ENCODE measurements at places on chromosomes 12 and 14.

DNA sequence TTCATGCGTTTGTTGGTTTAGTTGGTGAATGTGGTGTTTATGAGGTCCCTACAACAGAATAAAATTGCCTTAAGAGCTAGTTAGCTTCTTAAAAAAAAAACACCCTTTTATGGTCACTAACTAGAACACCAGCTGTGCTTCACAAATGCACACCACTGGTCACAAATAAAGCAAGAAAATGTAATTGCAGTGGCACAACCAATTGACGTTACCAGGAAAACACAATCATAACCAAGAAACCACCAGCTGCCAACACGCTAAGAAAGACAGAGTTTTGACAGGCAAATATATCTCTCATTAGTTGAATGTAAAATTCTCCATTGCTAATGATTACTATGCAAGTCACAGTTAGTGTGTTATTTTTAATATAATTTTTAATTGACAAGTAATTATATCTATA is 389.9 kb downstream of the ADAMTS20 start:
- no peak for DNase-seq

DNA sequence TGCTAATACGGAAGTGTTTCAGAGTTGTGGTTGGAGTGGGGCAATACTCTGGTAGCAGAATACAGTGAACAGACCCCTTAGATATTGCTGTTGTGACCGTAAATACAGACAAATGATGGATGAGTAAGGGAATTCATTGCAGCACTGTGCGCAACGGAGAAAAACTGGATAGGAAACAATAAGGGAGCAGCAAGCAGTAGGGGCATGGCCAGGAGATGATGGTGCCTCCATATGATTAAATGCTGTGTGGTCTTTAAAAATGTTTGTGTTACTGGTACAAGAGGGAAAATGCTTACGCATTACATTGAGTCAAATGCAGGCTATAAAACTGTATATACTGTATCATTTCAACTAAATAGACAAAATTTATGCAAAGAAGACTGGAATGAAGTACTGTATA is 61.6 kb downstream of the EML1 start:
- no peak for DNase-seq

DNA sequence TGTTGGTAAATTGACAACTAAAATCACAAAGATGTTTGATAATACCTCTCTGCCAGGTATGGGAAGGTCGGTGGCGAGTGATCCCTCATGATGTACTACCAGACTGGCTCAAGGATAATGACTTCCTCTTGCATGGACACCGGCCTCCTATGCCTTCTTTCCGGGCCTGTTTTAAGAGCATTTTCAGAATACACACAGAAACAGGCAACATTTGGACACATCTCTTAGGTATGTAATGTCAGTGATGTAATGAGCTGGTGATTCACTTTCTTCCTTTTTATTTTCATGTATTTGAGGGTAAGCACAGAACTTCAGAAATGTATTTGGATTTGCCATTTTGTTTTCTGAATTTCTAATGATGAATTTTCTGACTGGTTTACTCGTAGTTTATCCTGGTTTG is 42.6 kb upstream of the LRTM2 start:
- DNase-seq = no peak

- DNase-seq = no peak
Observed at GRCh38 chr12:124100572-124101178, 127.7 kb downstream of the ZNF664 start.

DNA sequence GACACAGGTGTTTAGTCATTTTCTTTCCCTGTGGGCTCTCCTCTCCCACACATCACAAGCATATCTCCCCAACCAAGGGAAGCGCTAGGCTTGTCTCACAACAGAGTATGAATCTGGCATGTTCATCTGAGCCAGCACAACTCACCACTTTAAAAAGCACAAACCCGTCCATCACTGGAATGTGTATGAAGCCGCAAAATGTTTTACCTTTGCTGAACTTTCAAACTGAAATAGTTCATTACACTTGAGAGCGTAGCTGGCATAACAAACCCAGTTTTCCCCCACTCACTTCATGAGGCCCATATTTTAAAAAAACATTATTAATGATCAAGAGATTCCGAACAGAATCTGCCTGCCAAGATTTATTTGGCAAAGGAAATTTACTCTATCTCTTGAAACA is 15.8 kb downstream of the NID2 start:
- DNase-seq = no peak

DNA sequence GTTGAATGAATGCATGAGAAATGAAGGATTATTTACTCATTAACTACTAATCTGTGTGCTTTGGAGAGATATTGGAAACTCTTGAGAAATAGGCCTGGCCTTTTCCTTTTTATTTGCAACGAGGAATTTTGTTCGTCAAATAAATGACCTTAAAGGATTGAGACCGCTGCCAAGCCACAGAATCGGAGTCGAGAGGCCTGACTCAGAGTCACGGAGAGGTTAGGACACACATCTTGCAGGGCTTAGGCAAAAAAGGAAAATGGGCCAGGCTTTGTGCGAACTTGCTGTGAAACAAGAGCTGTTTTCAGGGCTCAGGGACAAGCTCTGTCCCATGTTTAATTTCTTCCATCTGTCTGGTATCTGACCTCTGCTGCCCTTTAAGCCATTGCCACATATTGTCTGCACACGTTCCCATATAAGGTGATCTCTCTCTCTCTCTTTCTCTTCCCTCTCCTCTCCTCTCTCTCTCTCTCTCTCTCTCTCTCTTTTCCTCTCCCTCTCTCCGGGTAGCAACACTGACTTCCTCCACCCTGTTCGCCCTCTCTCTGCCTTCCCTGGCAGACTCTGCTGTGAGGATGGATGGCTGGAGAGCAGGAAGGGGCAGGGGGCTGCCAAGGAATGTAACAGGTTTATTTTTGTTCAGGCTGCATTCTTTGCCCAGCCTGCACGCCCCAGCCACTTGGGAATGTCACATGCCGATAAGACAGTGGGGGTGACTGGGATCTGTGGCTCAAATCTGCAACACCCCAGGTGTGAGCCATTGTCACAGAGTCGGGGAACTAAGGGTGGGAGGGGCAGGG is 14.9 kb upstream of the IFT81 start:
- DNase-seq = no peak

DNA sequence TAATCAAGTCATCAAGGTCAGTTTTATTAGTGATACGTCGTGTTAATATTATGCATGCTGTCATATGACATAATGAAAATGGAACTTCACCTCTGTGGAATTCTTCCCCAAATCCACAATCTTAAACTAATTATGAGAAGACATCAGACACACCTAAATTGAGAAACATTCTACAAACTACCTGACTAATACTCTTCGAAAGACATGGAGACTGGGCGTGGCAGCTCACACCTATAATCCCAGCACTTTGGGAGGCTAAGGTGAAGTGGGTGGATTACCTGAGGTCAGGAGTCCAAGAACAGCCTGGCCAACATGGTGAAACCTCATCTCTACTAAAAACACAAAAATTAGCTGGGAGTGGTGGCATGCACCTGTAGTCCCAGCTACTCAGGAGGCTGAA is 33.3 kb upstream of the KRAS start:
- DNase-seq = no peak

GRCh38 chr14:20997115-20997514 is 2.0 kb upstream of the SLC39A2 start:
- DNase-seq = no peak

GRCh38 chr14:85519661-85520305 is 10.2 kb upstream of the FLRT2 start:
- no peak for DNase-seq

DNA sequence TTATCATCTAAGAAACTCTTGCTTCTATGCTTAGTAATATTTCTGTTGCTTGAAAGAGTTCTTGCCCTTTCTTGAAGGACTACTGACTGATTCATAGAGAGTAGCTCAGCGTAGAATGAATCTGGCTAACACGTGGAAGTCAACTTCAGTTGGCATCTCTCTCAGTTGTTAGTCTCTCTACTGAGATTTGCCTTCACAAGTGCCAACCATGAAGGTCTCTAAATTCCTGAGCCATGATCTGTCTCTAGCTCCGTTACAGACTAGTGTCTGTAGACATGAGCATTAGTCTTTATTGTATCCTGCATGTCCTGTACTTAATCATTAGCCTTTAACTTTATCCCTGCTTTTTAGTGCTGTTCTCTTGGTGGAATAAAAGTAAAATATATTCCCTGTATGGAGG is 19.1 kb upstream of the ALX1 start:
- DNase-seq = no peak

DNA sequence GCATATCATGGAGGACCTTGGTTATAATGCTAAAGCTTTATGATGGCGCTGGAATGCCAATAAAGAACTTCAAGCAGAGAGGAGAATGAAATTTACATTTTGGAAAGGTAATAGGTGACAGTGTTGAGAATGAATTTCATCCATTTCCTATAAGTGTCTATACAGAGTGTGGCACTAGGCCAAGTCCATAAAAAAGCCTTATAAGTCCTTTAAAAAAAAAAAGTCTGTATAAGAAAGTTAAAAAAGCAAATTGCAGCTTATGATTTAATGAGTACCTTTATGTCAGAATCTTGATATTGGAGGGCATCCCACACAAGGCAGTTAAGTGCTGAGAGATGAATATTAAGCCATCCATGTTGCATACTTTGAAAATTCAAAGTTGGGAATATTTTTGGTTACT is 62.4 kb downstream of the ATF7IP start:
- DNase-seq = no peak

DNA sequence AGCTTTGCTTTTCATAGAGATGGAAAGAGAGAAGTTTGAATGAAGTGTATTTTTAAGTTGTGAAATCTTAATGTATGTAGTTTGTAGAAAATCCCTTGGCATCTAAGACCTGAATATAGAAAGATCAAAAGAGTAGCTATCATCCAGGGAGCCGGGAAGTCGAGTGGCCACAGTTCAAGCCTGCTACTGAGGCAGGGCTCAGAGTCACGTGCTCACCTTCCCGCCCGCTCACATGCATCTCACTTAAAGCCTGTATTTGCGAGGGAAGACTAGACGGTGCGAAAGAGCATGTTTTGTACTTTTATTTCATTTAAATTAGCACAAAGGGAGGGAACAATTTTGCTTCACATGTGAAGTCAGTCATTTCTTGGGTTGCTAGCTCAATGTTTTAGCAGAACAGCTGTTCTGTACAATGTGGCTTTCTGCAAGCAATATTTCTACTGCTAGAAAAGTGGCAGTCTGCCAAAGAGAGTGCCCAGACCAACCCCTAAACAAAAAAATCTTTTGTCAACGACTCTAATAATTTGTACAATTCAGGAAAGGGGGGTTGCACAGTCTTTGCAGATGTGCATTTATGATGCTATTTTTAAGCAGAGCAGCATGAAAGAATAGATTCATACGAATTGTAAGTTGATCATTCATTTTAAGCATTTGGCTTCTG is 290.7 kb downstream of the NPAS3 start:
- no peak for DNase-seq

GRCh38 chr12:108633534-108634248 is at the start of gene SELPLG:
SELPLG (minus strand) TSS chr12:108633894; CDS start chr12:108624307, 9,587 bp downstream.
- no peak for DNase-seq

GRCh38 chr14:104643306-104643705 is 38.7 kb upstream of the TMEM179 start:
- no peak for DNase-seq

GRCh38 chr14:70002589-70003346 is 123.6 kb downstream of the SMOC1 start:
- DNase-seq = no peak

DNA sequence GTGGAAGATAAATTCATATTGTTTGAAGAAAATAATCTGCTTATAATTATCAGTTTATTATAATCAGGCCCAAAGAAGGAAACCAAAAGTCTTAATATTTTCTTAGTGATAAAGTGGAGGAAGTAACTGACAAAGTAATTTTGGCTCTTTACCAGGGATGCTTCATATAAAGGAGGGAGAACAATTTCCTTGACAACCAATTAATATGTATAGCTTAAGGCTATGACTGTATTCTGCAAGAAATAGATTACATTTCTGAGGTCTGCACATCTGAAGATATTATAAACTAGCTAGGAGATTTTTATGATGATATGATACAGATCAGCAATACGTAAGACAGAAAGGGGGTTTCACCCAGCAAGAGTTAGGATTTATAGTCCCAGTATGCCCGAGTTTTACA is 90.8 kb downstream of the BICD1 start:
- no peak for DNase-seq

DNA sequence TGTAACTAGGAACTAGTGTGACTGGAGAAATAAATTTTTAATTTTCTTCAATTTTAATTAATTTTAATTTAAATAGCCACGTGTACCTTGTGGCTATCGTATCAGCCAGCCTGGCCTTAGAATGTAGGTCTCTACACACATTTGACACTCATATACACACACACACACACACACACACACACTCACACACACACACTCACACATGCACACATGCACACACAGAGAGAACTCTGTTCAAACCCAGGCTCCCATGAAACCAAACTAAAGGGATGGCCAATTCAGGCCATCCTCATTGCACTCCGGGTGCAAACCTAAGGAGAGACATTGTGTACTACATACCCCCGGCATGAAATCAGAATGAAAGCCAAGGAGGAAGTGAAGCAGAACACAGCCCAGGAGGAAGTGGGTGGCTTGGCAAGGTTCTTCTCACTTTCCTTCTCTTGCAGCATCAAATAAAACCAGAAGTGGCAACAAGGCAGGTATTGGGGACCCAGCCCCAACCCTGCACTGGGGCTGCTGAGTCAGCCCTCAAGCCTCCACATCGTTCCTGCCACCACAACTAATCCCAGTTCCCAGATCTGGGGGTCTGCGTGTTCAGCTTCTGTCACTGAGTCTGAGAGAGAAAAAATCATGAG is 26.2 kb upstream of the CHPT1 start:
- DNase-seq = no peak

DNA sequence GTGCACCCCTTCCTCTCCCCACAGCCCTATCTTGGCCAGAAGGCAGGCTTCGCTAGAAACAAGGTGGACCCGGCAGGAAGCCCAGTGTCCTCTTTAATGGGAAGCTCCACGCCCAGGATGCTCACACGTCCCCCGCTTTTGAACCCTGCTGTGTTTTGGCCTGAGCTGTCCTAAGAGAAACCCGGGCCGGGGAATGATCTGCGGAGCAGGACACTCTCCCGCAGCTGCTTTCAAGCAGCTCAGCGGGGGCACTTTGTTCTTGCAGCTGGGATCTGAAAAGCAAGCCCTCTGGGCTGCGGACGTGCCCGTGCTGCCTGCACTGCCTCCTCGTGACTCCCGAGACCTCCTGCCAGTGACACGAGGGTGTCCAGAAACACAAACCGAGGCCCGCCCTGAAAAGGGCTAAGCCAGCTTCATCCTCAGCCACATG is 30.0 kb downstream of the SCARB1 start:
- no peak for DNase-seq

GRCh38 chr12:108099073-108099472 is 30.0 kb upstream of the WSCD2 start:
- no peak for DNase-seq

DNA sequence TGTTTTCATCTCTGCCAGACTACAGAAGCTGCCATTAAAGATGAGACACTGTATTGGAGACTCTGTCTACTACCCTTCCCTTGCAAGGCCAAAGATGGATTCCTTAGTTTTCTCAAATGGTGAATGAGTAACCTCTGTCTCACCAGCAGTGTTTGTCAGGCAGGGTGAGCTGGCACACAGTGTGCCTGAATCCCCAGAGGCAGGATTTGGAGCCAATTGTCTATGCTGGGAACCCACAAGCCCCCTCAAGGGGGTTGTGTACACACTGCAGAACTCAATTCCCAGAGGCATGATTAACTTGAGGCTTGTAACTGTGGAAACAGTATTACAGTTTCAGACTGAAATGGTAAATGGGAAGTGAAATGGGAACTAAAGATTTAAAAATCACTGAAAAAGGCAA is 136.8 kb upstream of the PTPRB start:
- no peak for DNase-seq

- DNase-seq = no peak
Observed at GRCh38 chr14:24483604-24484252, 24.3 kb downstream of the CMA1 start.
